SJSA1 (cell line): ENCODE measurements at places on chromosomes 13 and 19. TPM values are rescaled to one million over a fixed set of nuclear protein-coding genes. Genes with fewer than 3 reads are reported as not detected.

Gene C13orf42
- not detected in 2 replicates for total RNA-seq

Gene S1PR4
- not detected in 2 replicates for total RNA-seq

Gene KISS1R
- total RNA-seq: not detected in 2 replicates

Gene AZU1
- not detected in 2 replicates for total RNA-seq

Gene PDX1
- total RNA-seq: not detected in 2 replicates

Gene KCTD4
- 0.08 TPM in 1 of 2 replicates, not detected in the other for total RNA-seq

Gene CADM4
- 0.06 TPM in 1 of 2 replicates, not detected in the other for total RNA-seq

Gene LINGO3
- total RNA-seq: not detected in 2 replicates

Gene FOXA3
- total RNA-seq: not detected in 2 replicates

Gene WDR87
- total RNA-seq: 0.03 TPM in 1 of 2 replicates, not detected in the other

Gene ZNF726
- total RNA-seq: 2.2 and 7.3 TPM in 2 replicates

DNA sequence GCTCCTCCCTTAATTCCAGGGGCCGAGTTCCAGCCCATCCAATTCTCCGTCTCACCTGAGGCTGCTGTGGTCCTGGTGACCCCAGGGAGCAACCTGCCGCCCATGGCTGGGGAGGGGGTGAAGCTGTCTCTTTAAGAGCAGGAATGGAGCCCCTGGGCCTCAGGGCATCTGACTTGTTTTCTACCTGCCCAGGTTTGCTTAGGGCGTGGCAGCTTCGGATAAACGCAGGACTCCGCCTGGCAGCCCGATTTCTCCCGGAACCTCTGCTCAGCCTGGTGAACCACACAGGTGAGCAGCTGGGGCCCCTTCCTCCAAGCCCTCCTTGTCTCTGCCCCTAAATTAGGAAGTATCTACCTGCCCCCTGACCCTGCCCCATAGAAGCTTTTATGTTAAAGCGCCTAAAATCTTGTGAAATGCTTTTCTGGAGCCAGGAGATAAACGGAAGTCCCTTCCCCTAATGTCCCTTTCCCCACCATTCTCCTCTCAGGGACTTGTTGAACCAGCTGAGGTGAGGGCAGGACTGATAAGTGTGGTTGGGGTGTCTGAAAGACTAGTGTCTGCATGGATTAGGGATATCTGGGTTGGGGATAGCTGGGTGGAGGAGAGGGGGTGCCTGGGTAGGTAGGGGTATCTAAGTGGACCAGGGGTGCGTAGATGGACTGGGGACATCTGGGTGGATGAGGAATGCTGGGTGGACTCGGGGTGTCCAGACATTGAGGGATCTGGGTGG lies 614 bp downstream of the FXYD3 start:
- DNase-seq: no peak

- no peak for DNase-seq
Measured at GRCh38 chr19:34224996-34225658, 29.2 kb upstream of the GARRE1 start.

- DNase-seq: no peak
Measured at GRCh38 chr13:102045731-102046130, 356.1 kb downstream of the FGF14 start.

DNA sequence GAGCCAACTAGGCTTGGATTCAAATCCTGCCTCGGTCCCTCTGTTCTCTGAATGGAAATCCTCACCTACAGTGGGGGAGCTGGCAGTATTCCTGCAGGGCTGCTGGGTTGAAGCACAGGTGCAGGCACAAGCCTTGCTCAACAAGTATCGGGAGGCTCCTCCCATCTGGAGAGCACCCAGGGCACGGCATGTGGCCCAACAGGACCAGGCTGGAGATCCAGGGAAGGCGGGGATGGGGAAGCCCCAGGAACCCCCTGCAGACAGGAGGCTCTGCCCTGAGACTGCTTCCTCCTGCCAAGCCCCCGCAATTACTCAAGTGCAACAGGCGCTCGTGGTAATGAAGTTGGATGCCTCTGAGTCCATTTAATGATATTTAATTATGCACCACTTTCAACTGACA lies 128.0 kb upstream of the VSTM2B start:
- DNase-seq: no peak

DNA sequence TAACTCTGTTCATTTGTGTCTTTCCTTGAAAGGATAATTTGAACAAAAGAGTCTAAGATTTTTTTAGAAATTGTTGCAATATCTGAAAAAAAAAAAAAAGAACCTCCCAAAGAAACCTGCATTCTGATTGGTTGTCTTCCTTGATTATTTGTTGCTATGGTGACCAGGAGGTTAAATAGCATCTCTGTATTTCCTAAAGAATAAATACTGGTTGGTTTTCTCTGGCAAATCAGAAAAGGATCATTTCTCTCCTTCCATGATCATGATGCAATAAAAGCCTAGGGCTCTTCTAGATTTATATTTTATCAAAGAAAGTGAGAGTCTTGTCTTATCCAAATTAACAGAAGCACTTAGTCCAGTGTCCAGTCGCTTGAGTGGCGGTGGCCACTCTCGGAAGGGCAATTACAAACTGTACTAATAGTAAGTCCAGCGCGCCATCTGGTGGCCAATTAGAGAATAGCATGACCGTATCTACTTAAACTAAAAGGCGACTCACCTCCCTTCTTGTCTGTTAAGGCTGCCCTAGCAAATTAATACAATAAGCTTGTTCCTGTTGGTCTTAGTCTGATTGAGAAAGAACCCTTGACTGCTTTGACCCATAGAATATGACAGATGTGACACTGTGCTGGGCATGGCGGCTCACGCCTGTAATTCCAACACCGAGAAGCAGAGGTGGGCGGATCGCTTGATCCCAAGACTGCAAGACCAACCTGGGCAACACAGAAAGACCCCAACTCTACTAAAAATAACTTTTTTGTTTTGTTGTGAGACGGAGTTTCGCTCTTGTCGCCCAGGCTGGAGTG lies 47.0 kb upstream of the PNMA8B start:
- DNase-seq: peak; percentile 79

DNA sequence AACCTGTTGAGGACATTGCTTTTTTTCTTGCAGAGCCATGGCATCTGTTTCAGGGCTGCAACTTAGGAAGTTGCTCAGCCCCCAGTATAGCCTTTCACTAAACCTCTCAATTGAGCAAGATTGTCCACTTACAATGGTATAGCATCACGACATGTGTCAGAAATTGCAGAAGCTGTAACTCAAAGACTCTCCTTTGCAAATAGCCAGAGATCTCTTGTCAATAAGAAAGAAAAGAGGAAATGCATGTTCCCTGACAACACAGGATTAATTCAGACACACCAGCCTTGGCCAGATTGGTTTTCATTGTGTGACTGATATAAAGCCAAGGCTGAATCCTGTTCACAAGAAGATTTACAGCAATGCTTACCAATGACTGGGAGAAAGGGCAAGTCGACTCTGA lies 38.7 kb upstream of the CYSLTR2 start:
- DNase-seq: no peak

GRCh38 chr13:43116242-43116641 lies 92.9 kb downstream of the DNAJC15 start:
- no peak for DNase-seq

DNA sequence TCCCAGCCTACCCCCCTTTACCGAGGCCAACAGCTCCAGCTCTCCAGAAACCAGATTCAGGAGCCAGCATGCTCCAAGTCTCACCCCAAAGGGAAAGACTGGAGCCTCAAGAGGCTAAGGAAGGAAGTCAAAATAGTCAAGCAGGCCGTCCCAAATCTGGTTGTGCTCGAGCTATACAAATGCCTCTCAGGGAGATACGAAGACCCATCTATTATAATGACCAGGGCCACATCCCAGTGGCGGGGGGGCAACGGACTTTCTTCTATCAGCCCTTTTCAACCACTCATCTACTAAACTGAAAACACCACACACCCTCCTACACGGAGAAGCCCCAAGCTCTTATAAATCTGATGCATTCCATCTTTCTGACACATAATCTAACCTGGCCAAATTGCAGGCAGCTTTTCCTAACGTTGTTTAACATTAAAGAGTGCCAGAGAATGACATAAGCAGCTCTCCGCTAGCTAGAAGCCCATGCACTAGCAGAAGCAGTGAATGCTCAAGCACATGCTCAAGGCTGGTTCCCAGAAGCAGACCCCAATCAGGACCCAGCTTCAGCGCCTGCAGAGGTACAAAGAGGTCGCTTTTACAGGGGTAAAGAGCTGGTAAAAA lies 104.6 kb upstream of the ZNF98 start:
- DNase-seq: no peak

GRCh38 chr13:35712907-35713761 lies 236.6 kb upstream of the MAB21L1 start:
- peak; percentile 87 for DNase-seq

DNA sequence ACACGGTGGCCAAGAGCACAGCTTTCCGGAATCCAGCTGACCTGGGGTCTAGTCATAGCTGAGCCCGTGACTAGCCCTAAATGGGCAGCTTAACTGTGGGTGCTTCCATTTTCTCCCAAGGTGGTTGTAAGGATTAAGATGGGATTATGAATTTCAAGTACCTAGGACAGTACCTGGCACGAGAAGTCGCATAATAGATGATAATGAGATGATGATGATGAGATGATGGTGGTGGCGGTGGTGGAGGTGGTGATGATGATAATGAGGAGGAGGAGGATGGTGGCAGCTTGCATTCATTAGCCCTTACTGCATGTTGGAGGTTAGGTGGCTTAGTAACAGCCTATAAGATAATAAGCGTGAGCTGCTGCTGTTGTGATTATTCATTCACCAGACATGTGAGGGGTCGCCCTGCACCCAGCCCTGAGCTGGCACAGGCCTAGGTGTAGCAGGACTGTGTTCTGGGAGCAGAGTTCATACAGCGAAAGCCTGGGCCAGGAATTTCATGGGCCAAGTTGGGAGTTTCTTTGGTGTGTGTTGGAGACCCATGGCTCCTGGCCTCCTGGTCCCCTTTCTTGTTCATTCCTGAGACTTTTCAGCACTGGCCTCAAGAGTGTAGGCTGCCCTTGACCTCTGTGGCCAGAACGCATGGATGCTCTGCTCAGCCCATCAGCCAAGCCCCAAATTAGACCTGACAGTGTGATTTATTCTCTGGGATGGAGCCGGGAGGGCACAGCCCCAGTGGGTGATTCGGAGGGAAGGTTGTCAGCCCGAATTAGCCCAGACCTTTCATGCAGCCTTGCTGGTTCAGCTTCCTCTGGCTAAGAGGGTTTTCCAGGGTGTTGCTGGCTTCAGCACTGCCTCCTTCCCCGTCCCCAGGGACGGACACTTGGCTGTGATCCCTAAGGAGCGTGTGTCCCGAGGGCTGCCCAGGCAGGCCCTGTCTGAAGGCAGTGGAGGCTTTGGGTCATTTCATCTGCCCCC lies 128.8 kb downstream of the SIPA1L3 start:
- no peak for DNase-seq

- DNase-seq: no peak
Measured at GRCh38 chr13:46810440-46810839, 13.5 kb upstream of the ESD start.

- DNase-seq: no peak
Measured at GRCh38 chr19:7994928-7995809, 10.3 kb downstream of the ELAVL1 start.

GRCh38 chr13:46113596-46113995 lies 8.8 kb upstream of the CPB2 start:
- peak; percentile 4 for DNase-seq

DNA sequence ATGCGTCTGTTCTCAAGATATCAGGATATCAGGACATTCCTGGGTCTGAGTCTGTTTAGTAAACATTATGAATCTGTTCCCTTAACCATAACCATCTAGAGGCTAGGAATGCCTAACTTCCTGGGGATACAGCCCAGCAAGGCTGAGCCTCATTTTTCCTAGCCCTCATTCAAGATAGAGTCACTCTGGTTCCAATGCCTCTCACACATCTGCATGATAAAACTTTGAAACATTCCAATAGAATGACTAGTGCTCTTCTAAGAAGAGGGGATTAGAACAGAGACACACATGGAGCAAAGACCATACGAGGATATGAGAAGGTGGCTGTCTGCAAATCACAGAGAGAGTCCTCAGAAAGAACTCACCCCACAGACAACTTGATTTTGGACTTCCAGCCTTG lies 20.6 kb upstream of the CABP5 start:
- DNase-seq: no peak

GRCh38 chr13:19606152-19606551 lies 27.3 kb upstream of the MPHOSPH8 start:
- DNase-seq: no peak

GRCh38 chr19:39998501-39998900 lies 1.6 kb downstream of the ZNF546 start:
- no peak for DNase-seq

DNA sequence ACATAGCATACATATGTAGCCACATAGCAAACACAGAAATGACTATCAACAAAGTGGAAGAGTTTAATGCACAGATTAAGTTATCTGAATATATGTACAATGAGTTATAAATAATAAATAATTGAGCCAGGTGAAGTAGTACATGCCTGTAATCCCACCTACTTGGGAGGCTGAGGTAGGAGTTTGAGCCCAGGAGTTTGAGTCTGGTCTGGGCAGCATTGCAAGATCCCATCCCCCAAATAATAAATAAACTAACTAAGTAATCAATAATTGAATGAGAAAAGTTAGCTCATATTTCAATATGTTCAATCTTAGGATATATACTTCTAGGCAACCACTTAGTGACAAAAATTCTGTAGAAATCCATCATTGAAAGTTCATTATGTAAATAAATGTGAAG lies 1.7 kb downstream of the CARD8 start:
- DNase-seq: no peak

GRCh38 chr13:92136449-92137155 lies 738.2 kb downstream of the GPC5 start:
- DNase-seq: no peak

DNA sequence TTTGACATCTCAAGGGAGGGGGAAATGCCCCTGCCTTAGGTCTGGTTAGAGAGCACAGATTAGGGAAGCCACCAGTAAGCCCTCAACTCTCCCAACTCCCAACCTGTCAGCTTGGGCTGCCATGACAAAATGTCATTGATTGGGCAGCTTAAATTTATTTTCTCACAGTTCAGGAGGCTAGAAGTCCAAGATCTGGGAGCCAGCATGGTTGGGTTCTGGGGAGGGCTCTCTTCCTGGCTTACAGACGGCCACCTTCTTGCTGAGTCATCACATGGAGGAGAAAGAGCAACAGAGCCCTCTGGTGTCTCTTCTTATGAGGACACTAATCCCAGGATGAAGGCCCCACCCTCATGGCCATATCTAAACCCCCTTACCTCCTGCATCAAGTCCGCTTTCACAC lies 24.2 kb downstream of the C19orf12 start:
- peak; percentile 6 for DNase-seq
